ENCODE measurements at places on chromosomes 2 and 18.

DNA sequence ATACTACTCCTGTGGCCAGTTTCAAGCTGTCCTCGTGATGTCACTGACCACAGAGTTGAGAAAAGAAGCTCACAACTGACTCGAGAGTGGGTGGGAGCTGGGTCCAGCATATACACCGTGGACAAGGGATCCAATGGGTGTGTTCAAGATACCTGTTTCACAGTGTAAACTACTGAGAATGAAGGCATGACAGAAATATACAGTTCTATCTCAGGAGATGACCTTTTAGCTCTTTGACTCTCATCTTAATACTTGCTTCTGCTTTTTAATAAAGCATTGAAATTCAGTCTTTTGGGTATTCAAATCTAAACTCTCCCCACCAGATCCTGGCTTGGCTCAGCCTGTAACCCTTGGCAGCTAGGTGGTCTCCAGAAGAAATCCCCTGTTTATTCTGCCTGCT, 130.1 kb downstream of the MAP2 start:
- no peak for DNase-seq

DNA sequence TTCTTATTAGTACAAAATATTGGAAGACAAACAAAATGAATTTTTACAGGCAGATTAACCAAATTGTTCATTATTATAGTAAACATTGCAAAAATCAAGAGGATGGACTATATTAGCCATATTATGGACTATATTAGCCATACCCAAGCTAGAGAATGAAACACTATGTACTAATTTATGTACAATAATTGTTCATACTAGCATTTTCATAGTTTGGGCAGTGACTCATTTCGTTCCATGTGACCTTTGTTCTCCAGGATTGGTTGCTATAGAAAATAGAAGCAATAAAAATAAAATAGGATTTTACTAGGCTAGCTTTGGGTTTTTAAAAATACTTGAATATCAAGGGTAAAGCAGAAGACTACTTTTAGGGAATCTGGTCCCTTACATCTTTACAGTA, 176.8 kb downstream of the ZEB2 start:
- DNase-seq = no peak

GRCh38 chr2:2879781-2880180, 497.8 kb downstream of the EIPR1 start:
- DNase-seq = no peak

- no peak for DNase-seq
These were observed 25.1 kb downstream of the CIB4 start for GRCh38 chr2:26615860-26616705.

DNA sequence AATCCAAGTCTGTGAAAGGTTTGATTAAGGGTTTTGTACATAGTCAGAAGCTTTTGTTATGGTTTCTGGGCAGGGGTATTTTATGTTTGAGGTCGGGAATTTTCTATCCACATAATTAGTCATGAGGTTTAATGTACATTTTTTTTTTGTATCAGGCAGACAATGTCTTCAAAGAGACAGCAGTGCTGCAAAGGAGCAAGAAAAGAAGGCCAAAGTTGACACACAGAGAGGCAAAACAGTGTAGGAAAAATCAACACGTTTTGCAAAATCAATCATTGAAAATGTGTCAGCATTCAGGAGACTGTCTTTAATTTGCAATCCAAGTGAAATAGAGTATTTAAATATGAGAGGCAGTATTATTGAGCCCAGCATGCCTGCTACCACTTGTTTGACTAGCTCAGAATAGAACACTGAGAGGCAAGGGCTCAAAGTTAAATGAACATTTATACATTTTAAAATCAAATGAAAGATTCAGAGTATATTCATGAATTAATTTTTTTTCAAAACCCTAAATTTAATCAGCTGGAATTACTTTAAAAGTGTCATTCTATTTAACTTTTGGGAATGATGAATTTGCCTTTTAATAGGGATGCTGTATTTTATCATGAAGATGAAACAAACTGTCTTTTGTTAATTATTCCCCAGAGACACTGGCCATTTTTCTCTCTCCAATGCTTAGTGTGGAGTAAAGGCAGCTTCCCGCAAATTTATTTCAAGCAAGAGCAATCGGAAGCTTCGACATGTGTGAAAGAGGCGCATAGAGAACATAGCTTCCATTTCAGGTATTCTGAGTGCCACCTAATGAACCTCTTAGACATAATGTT, 11.3 kb downstream of the VRK2 start:
- no peak for DNase-seq

DNA sequence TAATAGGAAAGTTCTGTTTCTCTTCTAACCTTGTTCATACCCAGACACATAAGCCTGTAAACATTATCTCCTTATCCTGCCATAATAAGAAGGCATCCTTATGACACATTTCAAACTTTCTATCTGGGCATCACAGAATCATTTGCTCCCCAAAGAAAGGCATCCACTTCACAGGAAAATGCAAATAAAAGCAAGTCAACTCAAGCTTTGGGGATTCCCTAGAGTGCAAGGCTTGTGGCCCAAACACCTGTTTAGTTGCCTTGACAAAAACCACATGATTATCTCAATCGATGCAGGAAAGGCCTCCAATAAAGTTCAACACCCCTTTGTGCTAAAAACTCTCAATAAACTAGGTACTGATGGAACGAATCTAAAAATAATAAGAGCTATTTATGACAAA, 195.7 kb upstream of the GALNT5 start:
- no peak for DNase-seq

DNA sequence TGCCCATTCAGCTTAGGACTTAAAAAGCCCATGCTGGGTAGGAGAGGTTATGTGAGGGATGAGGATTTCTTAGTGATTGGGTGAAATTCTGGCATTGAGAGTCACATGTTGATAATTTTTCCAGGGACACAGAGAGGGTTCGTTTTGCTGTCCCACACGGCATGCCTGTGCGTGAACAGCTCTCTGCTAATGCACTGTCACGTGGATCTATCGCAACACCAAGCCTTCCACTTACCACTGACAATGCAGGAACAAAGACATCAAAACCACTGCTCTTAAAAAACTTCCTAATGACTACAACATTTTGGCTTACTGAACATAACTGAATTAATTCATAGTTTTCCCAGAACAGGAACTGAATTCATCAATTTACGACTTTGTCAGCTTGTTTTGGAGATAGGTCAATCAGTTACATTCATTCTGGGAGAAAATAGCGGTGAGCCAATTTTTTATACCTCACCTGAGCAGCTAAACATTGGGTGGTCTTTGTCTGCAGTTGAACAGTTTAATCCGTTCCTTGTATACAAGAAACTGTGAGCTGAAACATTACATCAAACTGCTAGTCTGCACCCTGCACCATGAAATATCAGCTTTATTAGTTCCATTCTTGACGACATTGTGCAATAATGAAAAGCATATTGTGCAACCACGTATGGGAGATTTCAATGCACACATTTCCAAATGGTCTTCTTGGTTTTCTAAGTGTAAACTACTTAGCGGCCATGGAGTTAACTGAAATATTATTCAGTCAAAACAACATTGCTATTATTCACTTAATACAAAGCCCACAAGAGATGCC, 127.1 kb downstream of the LPIN1 start:
- peak; percentile 6 for DNase-seq

GRCh38 chr18:8795586-8796325, 90.4 kb downstream of the MTCL1 start:
- DNase-seq = no peak

DNA sequence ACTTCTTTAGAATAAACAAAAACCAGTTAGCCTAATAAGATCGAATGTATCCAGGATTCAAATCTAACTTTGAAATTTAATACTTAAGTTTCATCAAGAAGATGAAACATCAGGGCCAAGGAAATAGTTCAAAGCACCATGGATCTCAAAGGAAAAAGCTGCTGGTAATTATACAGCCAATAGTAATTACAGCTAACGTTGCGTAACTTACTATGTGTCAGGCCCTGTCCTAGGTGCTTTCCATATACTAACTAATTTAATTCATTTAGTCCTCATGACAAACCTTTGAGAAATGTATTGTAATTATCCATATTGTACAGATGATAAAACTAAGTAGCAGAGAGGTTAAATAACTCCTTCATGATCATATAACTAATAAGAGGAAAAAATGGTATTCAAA, 598.6 kb downstream of the NYAP2 start:
- no peak for DNase-seq

GRCh38 chr18:50334546-50335152, 40.2 kb upstream of the SKA1 start:
- no peak for DNase-seq

DNA sequence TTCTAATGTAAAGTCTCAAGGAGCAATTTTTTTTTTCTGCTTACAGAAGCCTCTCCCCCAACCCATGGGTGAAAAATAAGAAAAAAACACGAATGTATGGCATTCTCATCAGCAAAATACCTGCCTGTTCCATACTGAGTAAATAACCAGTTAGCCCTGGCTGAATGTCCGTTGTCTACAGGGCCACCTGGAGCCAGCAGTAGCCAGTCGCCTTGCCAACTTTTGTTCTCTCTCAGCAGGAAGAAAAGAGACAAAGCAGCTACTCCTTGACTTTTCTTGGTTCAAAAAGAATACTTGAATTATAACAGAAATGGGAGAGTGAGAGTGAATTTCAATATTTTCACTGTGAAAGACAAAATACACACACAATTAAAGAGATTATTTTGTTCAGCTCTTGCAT, 532.9 kb upstream of the CRIM1 start:
- no peak for DNase-seq

GRCh38 chr2:74373221-74373676, 6.9 kb downstream of the DCTN1 start:
- no peak for DNase-seq

DNA sequence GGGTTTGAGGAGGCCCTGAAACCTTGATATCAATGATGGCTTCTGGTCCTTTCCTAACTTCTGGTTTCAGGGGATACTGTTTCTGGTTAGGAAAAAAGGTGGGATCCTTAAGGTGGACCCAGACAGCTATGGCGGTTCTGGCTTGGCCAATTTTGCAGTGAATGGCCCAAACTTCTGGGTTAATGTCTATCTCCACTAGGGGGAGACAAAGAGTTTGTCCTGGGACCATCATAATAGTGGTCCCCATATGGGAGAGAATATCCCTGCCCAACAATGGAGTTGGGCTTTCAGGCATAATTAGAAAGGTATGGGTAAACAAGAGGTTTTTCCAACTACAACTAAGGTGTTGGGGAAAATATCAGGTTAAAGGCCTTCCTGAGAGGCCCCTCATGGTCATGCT, 273.5 kb downstream of the CALCRL start:
- no peak for DNase-seq

DNA sequence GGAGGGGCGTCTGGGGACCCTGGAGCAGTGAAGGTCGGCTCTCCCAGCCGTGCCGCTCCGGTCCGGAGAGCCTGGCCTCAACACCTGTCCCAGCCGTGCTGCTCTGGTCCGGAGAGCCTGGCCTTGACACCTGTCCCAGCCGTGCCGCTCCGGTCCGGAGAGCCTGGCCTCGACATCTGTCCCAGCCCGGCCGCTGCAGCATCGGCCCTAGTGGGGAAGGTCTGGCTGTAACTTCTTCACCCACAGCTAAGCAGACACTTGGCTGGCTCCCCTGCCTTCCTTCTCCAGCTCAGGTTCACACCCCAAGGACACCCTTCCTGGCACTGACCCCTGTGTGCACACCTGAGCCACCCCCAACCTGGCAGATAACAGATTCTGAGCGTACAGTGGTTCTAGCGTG, 4.6 kb downstream of the KCNG2 start:
- no peak for DNase-seq

DNA sequence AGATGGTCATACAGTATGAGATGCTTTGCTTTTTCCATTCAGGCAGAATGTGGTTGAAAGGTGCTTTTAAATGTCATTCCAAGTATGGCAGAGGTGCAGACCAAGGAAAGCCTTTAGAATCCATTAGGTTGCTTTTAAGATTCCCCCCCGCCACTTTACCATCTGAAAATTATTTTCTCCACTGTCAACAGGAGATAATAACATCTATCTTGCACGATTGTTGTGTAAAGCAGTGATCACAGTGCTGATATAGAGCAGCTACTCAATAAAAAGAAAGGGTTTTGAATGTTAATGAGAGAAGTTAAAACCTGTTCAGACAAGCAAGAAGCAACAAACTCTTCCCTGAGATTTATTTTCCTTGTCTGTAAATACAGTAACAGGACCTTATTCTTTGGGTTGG, 372.5 kb upstream of the GCFC2 start:
- no peak for DNase-seq

DNA sequence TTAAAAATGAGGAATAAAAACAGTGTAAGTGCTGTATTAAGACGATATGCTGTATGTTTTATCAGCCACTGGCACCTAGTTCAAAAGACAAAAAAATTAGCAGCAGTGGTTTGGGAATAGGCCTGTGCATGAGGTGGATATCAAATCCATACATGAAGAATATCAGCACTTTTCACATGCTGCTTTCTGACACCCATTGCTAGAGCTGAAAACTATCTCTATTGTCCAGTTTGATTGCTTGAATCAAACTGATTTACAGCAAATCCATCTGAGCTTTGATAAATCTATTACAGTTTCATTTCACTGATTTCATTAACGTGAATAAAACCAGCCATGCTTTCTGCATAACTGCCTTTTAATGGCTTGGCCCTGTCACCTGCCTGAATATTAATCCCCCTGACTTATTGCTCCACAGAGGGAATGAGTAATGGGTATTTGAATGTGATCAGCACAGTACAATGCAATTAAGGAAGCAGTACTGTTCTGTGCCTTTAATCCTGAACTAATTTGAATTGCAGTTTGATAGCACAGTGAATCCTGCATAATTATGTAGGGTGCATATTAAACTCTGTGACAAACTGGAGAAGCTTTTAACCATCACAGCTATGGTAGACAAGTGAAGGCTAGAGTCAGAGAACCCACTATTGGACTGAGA, 154.0 kb downstream of the GPD2 start:
- DNase-seq = no peak

DNA sequence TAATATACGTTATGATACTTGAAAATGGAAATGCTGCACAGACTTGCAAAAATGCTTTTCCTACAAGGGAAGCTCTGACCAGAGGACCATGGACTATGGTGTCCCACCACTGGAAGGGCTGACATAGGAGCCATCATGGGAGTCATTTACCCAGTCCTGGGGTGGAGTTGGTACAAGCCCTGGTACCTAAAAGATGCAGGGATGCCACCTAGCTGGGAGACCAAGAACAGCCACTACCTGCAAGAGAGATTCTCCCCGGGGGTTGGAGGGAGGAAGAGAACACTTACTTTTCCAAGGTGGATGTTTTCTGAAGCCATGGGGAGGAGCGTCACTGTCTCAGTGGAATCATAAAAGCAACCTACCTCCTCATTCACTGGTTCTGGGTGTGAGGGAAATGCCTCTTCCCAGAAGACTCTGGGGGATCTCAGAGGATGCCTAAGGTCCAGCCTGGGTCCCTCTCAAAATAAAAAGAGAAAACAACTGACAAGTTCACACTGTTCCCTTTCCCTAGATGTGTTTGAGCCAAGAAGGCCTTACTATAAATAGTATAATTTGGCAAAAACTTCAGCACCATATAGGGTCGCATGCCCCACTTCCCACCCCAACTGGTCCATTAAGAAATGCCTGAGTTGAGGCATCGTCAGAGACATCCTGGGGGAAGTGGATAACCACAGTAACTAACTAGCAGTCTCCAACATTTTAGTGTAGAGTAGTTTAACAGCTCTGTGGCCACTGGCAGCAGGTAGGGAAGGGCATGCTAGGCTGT, 39.9 kb downstream of the REEP1 start:
- no peak for DNase-seq
